COLO829 (cell line): ENCODE measurements at places on chromosomes 1 and 21.
A peak's percentile ranks its signal among the peaks of the same experiment; 100 is the strongest.

DNA sequence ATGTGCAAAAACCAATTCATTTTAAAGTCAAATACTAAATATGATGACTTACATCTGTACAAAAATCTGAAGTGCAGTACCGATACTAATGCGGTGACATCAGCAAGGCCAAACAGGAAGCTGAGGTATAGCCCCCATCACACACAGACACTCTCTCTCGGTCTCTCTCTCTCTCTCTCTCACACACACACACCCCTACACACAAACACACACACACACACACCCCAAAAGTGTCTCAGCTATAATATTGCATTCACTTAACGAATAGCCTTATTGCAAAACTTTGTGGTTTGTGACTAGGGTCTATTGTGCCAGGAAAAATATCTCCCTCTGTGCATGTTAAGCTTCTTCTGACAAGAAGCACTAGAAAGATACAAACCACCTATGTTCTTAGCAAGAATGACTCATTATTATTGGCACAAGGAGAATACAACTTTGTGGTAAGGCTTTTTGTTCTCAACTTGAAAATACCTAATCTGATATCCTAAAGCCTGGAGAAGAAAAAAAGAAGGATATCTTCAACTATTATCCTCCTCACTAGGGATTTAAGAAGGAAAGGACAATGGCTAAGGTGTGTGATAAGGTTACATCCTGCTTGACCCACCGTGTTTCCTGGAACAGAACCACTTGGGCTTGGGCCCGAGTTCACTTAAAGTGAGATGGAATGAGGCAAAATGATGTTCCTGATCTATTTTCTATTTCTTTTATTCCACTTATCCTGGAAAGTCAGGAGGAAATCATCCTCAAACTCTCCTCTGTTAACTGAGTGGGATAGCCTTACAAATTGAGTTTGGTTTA lies 107.1 kb downstream of the NIBAN1 start:
- peak; percentile 75 for DNase-seq

GRCh38 chr1:230749635-230750034 lies 2.4 kb downstream of the CAPN9 start:
- no peak for DNase-seq

DNA sequence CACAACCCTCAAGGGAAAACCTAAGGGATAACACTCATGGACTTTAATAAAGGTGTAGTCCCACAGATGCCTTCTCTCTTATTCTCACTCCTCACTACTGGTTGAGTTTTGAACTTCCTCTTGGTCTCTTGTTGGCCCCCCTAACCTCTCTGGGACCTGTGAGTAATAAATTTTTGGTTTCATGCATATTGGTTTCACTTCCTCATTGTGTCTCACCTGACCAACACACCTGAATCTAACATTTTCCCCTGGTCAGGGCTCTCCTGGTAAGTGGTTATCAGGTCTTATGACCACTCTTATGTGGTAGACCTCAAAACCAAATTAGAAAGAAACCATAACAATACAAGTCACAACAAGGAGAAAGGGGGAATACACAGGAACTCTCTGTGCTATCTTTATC lies 60.5 kb upstream of the PRMT6 start:
- DNase-seq = no peak

- DNase-seq = no peak
Measured at GRCh38 chr21:26168371-26168770, 2.2 kb downstream of the APP start.

- no peak for DNase-seq
Measured at GRCh38 chr1:194929357-194929756, 1678.9 kb downstream of the KCNT2 start.

DNA sequence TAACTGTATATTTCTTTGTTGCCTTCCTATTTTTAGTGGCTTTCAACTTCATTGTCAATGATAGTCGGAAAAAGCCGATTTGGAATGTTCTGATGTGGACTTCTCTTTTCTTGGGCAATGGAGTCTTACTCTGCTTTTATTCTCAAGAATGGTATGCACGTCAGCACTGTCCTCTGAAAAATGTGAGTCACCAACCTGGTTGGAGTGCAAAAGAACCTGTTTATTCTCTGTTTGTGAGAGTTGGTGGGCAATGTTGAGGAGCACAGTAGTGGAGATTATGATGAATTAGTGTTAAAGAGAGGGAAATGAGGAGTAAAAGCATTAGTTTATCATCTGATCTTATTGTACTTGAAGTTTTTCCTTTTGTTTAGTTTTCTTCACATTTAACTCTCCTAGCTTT lies 14.5 kb upstream of the AXDND1 start:
- no peak for DNase-seq

DNA sequence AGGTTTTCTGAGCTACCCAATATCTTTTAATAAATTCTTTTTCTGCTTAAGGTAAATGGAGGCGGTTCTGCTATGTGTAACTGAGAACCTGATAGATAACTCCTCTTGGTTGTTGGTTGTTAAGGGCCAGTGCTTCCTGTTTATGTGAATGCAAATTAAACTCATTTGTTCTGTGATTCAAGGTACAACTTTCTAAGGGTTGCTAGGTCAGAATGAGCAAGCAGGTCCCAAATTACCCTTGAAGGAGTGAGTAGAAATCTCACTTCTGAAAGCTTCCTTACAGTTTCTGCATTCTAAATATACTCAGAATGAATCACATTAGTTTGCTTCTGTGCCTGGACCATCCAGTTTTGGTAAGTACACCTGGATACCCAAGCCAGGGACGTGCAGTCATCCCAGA lies 15.5 kb upstream of the FAM78B start:
- DNase-seq = no peak

- no peak for DNase-seq
Measured at GRCh38 chr21:37458669-37459276, 92.2 kb downstream of the DYRK1A start.

GRCh38 chr21:9008636-9009035 lies 1512.7 kb upstream of the TPTE start:
- no peak for DNase-seq

GRCh38 chr1:218108034-218108433 lies 177.1 kb upstream of the RRP15 start:
- DNase-seq = no peak

DNA sequence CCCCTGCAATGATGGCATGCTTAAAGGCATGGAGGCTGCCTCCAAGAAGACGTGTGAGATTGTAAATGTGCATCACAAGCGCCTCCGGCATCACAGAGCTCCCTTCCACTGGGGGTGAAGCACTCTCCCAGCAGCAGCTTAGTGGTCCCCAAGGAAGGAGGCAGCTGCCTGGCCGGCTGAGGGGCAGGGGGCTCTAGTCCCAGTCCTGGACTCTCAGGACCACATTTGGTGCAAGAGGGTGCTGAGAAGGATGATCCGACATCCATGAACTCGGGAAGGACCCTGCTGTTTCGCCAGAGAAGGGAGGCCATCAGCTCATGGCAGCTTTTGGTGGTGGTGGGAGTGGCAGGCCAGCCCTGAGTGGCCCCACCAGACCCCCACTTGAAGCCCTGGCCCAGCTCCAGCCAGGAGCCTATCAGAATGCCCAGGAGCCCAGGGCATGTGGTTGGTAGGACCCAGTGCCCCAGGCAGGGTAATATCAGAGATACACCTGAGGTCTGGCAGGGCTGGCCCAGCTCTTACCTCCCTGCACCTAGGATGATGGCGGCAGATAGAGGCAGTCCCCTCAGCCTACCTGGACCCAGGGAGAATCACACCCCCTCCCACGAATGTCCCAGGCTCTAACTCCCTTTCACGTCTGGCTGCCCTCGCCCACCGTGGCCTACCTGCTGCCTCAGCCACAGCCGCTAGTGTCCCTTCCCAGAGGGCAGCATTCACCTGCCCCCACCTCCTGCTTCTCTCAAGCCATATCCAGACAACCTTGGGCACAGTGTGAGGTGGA lies 2.4 kb upstream of the WNT9A start:
- DNase-seq = no peak

GRCh38 chr1:156160000-156160742 lies 6.8 kb downstream of the SEMA4A start:
- no peak for DNase-seq

DNA sequence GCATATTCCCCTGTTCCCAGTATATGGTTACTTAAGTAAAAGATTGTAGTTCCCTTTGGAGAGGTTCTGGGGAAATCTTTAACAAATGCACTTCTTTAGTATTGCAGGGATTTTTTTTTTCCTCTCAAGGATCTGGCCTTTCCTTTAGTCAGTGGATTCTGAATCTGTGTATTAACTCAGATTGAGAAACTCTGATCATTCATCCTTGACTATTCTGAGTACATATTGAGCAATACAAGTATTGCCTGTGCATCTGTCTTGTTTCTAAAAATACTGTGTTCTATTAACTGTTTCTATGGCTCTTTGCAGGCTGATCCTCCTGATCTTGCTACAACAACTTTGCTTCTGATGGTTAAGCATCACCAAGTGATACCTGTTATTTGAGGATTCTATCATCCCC lies 67.8 kb upstream of the FGGY start:
- DNase-seq = no peak

- peak; percentile 35 for DNase-seq
Measured at GRCh38 chr21:45011911-45012661, 62.3 kb upstream of the ADARB1 start.

- no peak for DNase-seq
Measured at GRCh38 chr1:185014941-185015340, 30.4 kb upstream of the RNF2 start.

GRCh38 chr1:226092965-226093364 lies 30.4 kb downstream of the H3-3A start:
- DNase-seq = no peak

DNA sequence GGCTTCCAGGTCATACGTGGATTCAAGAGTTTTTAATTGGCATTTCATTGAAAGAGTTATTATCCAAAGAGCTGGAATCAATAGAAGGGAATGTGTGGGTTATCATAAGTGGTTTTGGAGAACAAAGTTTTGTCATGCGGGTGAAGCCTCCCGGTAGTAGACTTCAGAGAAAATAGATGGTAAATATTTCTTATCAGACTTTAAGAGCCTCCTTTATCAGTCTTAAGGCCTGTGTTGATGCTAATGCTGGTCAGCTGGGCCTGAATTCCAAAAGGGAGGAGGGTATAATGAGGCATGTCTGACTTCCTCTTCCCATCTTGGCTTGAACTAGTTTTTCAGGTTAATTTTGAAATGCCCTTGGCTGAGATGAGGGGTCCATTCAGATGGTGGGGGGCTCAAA lies 89.7 kb downstream of the ITSN1 start:
- DNase-seq = no peak
